ENCODE measurements at places on chromosomes 16 and 17.

GRCh38 chr17:42255445-42255844, 20.7 kb downstream of the STAT5B start:
- DNase-seq, result no peak

GRCh38 chr16:59591480-59591879, 857.4 kb upstream of the GOT2 start:
- no peak for DNase-seq

DNA sequence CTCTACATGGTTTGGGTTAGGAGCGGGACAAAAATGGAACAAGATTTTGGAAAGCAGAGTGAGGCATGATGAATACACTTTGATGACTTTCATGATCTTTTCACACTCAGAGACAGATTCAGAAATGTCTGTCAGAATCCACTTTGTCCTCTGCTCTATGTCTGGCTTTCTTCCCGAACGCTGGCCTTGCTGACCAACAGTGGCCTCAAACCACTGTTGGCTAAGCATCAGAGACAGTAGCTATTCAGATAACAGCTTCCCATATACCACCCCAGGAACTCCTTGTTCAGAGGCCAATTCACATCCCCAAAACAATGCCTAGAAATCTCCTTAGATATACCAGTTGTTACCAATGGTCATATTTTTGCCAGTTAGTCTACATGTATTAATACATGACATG, 40.9 kb downstream of the FBXL20 start:
- DNase-seq, result no peak

DNA sequence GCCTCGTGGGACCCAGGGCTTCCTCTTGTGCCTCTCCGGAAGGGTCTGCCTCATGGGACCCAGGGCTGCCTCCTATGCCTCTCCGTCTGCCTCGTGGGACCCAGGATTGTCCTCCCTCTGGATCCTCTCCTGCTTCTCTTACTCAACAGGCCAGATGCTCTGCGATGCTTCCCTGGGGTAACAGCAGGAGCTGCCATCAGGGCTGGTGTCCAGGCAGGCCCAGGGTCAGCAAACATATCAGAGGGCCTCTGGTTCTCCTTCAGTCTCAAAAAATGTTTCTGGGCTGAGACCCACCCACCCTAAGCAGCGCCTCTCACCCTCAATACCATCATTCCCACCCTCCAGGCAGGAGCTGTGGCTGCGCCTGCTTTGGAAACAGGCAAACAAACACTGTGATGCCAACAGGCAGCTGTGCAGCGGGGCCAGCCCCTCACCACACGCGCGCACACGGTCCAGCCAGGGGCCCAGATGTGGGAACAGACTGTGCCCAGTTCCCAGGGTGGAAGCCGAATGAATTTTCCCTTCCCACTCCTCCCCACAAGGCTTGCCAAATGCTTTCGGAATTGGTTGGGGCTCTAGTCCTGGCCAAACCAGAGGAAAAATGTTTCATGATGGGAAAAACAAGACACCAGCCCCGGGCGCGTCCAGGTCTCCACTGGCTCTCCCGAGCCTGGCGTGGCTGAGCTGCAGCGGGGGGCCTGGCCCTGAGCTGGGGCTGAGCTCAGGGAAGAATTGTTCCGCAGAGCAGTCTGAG, 11.3 kb downstream of the TIMM22 start:
- DNase-seq, result no peak

DNA sequence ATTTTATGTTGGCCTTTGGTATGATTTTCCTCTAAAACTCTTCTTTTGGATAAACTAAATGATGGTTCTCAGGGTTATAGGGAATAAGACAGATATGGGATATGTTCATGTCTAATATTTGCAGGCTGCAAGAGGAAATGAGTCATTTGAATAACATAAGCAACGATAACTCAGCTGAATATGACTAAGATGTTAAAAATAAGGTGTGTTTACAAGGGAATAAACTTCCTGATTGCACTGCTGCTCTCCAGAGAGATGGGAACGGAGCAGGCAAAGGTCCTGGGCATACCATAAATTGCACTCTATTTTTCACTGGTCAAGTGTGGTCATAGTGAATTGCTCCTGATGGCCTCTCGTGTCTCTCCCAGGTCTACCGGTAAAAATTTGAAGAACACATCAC, 666.2 kb downstream of the TOX3 start:
- DNase-seq, result no peak

DNA sequence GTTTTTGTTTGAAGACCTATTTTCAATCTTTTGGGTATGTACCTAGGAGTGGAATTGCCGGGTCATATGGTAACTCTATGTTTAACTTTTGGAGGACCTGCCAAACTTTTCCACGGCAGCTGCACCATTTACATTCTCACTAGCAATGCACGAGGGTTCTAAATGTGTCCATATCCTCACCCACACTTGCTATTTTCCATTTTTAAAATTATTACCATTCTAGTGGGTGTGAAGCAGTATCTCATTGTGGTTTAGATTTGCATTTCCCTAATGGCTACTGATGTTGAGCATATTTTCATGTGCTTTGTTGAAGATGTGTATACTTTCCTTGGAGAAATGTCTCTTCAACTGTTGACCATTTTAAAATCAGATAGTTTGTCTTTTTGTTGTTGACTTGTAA, 60.3 kb upstream of the HAPSTR1 start:
- no peak for DNase-seq

DNA sequence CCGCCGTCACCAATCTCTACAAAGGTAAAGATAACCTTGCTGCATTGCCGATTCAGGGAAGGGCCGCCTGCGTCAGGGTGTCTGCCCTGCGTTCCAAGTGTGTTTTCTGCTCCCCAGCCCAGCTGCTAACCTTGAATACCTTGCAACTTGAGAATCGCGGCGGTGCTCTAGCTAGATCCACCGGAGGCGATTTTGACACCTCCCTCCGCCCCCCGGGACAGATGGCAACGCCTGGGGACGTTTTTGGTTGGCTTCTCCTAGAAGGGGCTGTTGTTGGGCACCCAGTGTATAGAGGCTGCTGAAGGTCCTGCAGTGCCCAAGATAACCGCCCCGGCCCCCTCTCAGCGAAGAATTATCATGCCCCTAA, 1.5 kb downstream of the HAPSTR1 start:
- no peak for DNase-seq

GRCh38 chr17:16948587-16949376, 23.1 kb downstream of the TNFRSF13B start:
- DNase-seq, result no peak

DNA sequence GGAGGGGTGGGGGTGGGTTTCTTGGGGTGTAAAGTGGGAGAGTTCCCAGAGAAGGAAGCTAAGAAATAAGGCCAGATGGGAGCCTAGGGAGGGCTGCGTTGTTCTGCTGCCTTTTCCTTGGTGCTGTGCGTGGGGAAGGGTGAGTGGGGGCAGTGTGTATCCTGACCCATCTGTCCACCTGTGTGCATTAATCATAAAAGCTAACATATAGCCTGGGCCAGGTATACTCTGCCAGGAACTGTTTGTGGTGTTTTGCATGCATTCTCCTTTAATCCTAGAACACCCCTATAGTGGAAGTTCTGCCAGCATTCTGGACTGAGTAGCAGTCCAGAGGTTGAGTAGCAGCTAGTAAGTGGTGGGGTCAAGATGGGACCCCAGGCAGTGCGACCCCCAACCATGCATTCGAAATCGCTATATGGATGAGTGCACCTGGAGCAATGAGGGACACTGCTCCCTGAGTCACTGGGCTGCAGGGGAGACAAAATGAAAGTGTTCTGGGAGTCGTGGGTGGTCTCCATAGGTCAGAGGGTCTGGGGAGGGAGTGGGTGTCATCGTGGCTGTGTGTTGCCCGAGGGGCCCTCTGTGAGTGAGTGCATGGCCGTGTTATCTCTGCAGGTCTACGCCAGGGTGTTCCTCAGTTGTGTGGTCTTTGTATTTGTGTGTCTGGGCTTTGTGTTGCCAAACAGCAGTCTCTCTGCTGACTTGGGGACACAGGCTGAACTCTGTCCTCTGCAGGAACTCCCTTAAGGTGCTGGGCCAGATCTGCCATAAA, 1.3 kb downstream of the ERBB2 start:
- no peak for DNase-seq

DNA sequence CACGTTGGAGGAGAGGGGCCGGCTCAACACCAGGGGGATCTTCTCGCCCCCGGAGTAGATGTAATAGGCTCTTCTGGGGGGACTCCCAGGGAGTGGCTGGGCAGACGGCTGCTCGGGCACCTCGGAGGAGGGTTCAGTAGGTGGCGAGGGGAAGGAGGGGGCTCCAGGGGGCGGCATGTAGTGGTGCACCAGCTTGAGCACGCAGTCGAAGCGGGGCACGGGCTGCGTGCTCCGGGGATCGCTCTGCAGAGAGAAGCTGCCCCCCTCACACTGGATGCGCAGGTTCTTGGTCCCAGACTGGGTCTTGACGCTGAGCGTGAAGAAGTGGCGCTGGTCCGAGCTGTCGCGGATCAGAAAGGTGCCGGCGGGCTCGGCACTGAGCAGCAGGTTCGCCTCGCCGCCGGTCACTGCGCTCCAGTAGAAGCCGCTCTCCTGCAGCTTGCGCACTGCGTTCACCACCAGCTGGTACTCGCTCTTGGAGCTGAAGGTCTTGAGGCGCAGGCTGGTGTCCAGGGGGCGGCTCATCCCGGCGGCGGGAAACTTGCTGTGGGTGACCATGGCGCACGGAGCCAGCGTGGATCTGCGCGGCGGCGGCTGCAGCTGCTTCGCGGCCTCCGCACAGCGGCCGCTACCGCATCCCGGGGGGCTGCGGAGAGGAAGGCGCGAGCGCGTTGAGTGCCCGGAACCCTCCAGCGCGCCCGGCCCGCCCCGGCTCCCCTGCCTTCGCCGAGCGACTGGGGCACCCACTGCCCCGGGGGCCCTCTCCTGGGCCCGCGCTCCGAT, 1.1 kb downstream of the SOCS3 start:
- no peak for DNase-seq

DNA sequence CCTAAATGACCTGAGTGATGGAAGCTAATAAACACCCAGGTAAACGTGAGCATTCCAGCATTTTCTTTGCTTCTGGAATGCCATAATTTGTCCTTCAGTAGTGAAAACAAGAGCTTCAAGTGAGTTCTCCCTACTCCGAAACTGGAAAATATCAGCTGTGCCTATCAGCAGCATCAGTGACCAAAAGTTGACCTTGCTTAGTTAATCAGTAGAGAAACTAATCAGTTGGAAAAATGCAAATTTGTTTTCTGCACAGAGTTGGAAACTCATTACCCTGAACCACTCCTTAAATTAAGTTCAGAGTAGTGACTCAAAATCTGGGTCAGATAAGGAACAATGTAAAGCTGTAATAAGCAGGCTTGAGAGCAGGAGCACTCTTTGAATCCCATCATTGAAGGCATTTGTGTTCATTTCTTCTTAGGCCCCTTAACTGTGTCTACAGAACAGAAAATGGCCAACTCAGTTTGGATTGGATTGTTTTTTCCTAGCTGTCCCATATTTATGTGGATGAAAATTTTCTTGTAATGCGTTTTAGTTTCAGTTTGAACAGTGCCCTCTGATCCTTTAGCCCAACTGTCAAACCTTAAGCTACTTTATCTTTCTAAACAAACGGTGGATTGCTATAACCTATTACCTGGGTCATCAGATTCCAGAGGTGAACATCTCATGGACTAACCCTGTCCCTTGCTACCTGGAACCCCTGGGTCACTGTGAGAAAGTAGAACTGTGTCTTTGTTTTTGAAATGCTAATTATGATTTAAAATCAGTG, 290.4 kb downstream of the TOX3 start:
- no peak for DNase-seq

GRCh38 chr17:48330421-48330820, 99.6 kb downstream of the SKAP1 start:
- DNase-seq, result no peak

GRCh38 chr17:67708378-67708777, 9.4 kb upstream of the NOL11 start:
- DNase-seq, result no peak

DNA sequence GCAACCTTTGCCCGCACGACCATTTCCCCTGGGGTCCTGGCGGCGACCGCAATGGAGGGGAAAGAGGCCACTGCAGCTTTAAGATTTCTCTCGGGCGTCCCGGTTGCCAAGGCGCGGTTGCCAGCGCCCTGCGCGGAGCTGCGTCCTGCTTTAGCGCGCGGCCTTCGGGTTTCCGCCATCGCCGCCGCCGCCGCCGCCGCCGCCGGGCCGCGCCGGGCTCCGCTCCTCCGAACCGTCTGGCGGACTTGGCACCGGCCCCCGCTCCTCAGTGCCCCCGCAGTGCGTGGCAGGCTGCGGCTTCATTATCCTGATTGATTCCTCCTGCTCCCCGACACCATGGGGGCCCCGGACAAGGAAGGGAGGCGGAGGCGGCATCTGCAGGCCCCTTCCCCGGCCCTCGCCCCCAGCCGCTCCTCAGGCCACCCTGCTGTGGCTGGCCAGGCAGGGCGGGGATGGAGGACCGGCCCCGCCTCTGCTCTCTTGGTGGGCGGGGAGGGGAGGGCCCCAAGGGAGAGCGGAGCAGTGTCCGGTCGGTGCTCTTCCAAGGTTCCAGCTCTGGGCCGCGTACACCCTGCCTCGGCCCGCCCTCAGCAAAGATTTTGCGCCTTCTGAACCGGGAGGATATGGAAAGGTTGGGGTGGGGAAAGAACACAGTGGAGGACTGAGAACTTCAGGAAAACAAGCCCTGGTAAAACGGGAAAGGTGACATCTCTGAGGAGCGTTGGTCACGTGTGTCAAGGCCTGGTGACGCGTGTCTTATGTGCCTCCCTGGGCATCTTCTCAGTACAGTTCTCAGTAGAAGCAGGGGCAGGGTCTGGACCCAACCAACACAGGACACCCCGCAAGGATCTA, 34.0 kb downstream of the NEUROD2 start:
- DNase-seq, result peak; percentile 63

DNA sequence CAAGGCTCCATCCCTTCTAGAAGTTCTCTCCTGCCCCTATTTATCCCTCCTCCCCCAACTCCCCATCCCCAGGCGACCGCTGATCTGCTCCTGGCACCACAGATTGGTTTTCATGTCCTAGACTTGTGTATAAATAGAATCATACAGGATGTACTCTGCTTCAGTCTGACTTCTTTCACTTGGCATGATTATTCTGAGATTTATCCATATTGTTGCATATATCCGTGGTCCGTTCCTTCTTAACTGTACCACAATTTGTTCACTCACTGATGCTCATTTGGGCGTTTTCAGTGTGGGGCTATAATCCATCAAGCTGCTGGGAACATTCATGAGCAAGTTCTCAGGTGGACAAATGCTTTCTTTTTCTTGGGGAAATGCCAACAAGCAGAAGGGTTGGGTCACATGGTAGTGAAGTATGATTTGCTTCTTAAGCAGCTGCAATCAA, 23.9 kb downstream of the PITPNM3 start:
- DNase-seq, result no peak

DNA sequence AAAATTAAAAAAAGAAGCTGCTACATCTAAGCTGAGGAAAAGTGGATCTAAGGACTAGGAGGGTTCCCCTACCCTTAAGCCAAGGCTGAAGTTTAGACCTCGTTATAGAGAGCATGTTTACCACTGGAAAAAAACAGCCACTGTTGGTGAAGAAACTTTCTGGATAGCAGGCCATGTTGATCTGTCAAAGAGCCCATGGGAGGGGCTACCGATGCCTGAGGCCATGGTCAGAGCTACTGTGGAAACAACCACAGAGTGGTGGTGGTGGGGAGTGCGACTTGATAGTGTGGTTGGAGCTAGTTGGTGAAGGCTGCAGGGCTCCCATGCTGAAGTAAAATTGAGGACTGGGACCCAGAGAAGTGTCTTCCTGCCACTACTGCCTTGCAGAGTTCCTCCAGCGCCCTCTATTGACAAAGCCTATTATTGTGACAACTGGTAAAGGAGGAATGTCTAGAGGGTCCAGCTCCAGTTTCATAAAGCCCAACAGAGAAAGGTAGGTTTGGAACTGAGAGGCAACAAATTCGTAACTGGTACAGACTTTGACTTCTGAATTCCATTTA, 12.7 kb upstream of the FAM20A start:
- DNase-seq, result peak; percentile 39

GRCh38 chr17:948284-948852, 31.2 kb downstream of the NXN start:
- DNase-seq, result no peak

GRCh38 chr17:53655591-53655990, 167.1 kb upstream of the KIF2B start:
- DNase-seq, result no peak

All from SHP77 treated with DMSO at 0.1 percent for 48 hours (cell line).